ENCODE measurements at places on chromosomes 16 and 17. TPM values are rescaled to one million over a fixed set of nuclear protein-coding genes. Genes with fewer than 3 reads are reported as not detected.

Gene KRTAP17-1
- total RNA-seq, result not detected

Gene ASGR1
- 0.95 TPM for total RNA-seq

GRCh38 chr17:40598619-40599467, 33.6 kb upstream of the CCR7 start:
- no peaks in the 10 kb centered on the region for H3K36me3 ChIP-seq
- peaks cover 9% of the 10 kb centered on the region for H3K27me3 ChIP-seq
- peak overlapping the region; percentile 70 for H3K4me3 ChIP-seq
- H3K27ac ChIP-seq, result peak overlapping the region; percentile 87

GRCh38 chr17:8225813-8226535, 15.6 kb upstream of the AURKB start:
- peaks cover 33% of the 10 kb centered on the region for H3K36me3 ChIP-seq
- peaks cover 53% of the 10 kb centered on the region for H3K4me1 ChIP-seq
- H3K27me3 ChIP-seq, result no peaks in the 10 kb centered on the region
- H3K4me3 ChIP-seq, result peak overlapping the region; percentile 75
- H3K27ac ChIP-seq, result peak overlapping the region; percentile 81
- no peak for DNase-seq

DNA sequence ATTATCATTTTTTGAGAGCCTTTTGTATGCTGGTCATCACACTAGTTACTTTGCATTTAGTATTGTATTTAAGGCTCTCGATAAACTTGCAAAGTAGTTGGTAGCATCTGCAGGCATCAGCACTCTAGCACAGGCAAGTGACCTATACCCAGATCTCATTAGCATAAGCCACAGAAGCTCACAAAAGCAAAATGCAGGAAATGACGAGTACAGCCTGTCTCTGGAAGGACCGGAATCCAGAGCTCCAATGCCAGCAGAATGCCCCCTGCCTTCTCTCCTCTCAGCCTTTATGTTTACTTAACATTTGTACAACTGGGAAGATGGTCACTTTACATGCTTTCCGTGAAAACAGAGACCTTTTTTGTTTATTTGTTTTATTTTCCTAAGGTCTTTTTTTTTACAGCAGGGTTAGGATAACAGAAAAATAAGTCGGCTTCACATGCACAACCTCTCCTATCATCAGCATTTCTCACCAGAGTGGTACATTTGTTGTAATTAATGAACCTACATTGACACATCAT, 45.4 kb upstream of the MYOCD start:
- no peaks in the 10 kb centered on the region for H3K4me1 ChIP-seq
- no peaks in the 10 kb centered on the region for H3K36me3 ChIP-seq
- H3K4me3 ChIP-seq, result no peak overlapping the region
- H3K27ac ChIP-seq, result no peak overlapping the region

DNA sequence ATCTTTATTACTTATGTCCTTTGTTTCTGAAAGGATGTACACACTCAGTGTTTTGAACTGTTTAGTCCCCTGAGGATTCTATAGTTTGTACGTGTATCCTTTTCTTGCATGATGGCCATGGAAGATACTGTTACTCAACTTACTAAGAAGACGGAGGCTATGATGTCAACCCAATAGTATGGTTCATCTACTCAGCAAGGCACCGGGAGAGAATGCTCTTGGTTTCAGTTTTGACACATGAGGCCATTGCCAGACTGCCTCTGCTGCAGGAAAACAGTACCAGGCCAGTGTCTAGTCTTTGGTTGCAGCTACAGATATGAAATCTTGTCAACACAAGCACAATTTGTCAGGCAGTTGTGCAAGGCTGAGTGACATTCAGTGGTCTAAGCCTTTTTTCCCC, 134.5 kb downstream of the MRTFB start:
- H3K36me3 ChIP-seq, result no peaks in the 10 kb centered on the region
- H3K4me3 ChIP-seq, result no peak overlapping the region
- H3K27me3 ChIP-seq, result no peaks in the 10 kb centered on the region
- peaks cover under 1% of the 10 kb centered on the region for H3K4me1 ChIP-seq
- no peak overlapping the region for H3K27ac ChIP-seq

- no peak overlapping the region for H3K27ac ChIP-seq
- peaks cover 30% of the 10 kb centered on the region for H3K27me3 ChIP-seq
- DNase-seq, result no peak
- no peaks in the 10 kb centered on the region for H3K4me1 ChIP-seq
- no peak overlapping the region for H3K4me3 ChIP-seq
Measured at GRCh38 chr17:34874478-34874877, 86.8 kb downstream of the CCT6B start.

DNA sequence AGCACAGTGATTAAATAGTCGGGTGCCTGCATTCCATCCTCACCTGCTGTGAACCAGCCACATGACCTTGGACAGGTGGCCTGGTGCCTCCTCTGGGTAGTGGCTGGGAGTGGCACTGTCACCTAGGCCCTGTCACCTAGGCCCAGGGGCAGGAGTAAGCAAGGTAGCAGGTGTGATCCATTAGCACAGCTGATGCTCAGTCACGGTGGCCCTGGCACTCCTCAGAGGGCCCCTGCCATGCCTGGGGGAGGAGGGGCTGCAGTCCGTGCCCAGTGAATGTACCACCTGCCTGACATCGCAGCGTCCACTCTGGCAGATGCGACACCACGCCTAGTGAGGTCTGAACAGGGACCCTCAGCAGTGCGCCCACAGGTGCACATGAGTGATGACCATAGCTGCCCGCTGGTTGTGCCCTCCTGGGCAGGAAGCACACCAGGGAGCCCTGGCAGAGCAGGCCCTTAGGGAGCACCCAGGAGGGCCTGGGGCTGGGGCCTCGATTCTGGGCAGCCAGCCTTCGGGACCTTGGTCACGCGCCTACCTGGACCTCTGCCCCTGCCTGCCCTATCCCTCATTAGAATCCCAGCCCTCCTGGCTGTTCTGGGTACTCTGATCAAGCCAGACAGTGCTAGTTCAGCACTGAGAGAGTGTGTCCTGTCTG, 33.1 kb upstream of the CRISPLD2 start:
- no peaks in the 10 kb centered on the region for H3K36me3 ChIP-seq
- DNase-seq, result peak; percentile 42
- H3K4me3 ChIP-seq, result no peak overlapping the region
- H3K27me3 ChIP-seq, result no peaks in the 10 kb centered on the region
- H3K4me1 ChIP-seq, result no peaks in the 10 kb centered on the region

DNA sequence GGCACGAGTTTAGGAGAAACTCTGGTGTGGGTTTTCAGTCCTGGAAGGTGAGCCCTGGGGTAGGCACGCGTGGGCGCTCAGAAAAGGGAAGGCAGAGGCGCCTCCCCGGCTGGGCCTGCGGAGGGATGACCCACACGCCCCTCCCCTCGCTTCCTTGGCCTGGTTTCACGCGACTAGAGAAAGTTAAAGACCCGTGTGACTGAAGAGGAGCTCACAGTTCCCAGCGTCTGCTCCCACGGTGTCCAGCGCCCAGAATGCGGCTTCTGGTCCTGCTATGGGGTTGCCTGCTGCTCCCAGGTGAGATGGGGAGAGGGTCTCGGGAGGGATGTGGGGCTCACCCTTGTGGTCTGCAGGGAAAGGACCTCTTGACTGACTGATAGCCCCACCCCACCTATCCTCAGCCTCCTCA, at the start of gene CD300LG:
CD300LG (plus strand) TSS at position 214 of the 409 bp plus-strand sequence; CDS start at position 255, 41 bp downstream.
- no peak within 1 kb of the TSS for H3K4me3 ChIP-seq
- DNase-seq, result no peak
- H3K27ac ChIP-seq, result no peak within 1 kb of the TSS

GRCh38 chr17:75764711-75765421, at the start of gene GALK1:
TSS of gene GALK1 (minus strand) at chr17:75765192. CDS start at chr17:75765136, 56 bp downstream.
- H3K36me3 ChIP-seq, result no peaks in the 10 kb centered on the region
- H3K4me3 ChIP-seq, result peak within 1 kb of the TSS; percentile 77
- peak within 1 kb of the TSS; percentile 77 for H3K27ac ChIP-seq
- H3K4me1 ChIP-seq, result peaks cover 6% of the 10 kb centered on the region
- DNase-seq, result peak; percentile 80

Measured in natural killer cell treated with Interleukin-12 subunit alpha and Interleukin-12 subunit beta and Interleukin-15 and Interleukin-18, amount 100 ng/mL, for 72 hours (primary cell).